Ovary (tissue), 10 donors: ENCODE measurements at places on chromosomes 12 and 14. TPM values are rescaled to one million over a fixed set of nuclear protein-coding genes. Genes with fewer than 3 reads are reported as not detected.

The YARS2 gene
- 12.2 TPM for total RNA-seq

The CABP1 gene
- total RNA-seq, result 0.69 TPM

- DNase-seq, result no peak
Measured at GRCh38 chr14:53947452-53948204, 9.0 kb downstream of the BMP4 start.

- DNase-seq, result no peak
Measured at GRCh38 chr14:22438742-22439141, 150.3 kb downstream of the DAD1 start.

The GALNT6 gene
- 14.5 TPM for total RNA-seq

- peak; percentile 48 for DNase-seq
Measured at GRCh38 chr14:100827101-100828021, 1.4 kb downstream of the MEG3 start.

DNA sequence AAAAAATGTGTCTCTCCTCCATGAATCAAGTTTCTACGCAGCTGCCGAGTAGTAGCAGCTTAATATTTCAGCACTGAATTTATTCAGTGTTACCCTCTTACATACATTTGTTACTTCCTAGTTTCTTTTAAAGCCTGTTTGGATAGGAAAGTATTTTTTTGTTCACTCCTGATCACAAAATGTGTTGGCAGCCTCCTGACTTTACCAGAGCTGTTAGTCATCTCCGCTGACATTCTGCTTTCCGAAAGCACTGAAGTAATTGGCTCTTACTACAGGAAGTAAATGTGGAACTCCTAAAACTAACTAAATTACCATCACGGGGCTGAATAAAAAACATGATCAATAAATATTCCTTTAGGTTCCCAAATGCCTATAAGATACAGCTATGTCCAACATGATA, 225.5 kb downstream of the EPS8 start:
- no peak for DNase-seq

The CELA1 gene
- total RNA-seq, result not detected

- no peak for DNase-seq
Measured at GRCh38 chr14:73234586-73235394, 2.5 kb upstream of the PAPLN start.

DNA sequence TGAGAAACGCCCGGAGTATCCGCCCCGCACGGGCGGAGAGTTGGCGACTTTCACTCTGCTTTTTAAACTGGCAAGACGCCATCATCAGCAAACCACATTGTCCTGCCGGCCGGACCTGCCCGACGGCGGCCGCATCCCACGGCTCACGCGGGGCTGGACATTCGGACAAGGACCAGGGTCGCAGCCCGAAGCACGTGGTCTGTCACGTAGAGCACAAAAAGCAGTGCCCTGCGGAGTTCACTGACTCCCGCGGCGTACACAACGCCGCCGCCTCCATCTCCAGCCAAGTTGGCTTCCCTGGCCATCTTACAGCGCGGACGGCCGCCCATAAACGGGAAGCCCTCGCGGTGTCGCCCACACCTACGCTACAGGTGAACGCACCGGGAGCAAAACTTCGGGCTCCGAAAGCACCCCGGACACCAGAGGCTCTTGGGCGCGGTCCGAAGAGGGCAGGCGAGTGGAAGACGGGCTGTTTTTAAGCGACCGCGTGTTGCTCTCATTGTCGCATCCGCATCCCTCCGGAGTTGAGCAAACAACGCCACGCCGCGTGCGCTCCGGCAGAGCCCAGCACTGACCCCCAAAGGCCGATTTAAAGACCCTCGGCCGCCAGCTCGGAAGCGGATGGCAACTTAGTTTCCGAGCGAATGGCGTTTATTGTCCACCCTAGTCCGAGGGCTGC, 966 bp downstream of the SINHCAF start:
- peak; percentile 77 for DNase-seq

GRCh38 chr14:94480809-94481208, 4.8 kb upstream of the SERPINA9 start:
- no peak for DNase-seq

The ADAM21 gene
- total RNA-seq, result 0.20 TPM

- DNase-seq, result no peak
Measured at GRCh38 chr12:71638499-71638898, 25.1 kb downstream of the ZFC3H1 start.

GRCh38 chr14:101109347-101109638, 205.8 kb upstream of the RTL1 start:
- no peak for DNase-seq

- DNase-seq, result no peak
Measured at GRCh38 chr14:34164162-34164864, 213.4 kb upstream of the EGLN3 start.

DNA sequence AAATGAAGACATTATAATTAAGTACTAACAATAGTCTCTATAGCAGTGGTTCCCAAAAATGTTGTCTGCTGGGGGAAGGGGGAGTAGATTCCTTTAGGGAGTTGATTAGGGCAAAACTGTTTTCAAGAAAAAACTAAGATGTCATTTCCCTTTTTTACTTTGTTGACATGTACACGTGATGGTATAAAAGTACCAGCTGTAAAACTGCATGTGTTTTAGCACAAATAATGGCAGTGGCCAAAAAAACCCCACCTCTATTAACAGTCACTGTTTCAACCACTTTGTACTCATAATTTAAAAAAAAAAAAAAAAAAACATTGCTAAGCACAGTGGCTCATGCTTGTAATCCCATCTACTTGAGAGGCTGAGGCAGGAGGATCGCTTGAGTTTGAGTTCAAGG, 61.7 kb downstream of the PPP1R12A start:
- no peak for DNase-seq

The OASL gene
- total RNA-seq, result 0.12 TPM

DNA sequence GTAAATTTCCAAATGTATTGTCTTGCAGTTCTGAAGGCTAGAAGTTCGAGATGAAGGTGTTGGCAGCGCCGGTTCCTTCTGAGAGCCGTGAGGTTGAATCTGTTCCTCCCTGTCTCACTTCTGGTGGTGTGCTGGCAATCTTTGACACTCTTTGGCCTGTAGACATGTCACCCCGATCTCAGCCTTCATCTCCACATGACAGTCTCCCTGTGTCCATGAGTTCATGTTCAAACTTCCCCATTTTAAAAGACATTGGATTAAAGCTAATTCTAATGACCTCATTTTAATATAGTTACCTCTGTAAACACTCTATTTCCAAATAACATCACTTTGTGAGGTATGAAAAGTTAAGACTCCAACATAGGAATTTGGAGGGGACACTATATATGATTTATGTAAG, 4.1 kb upstream of the RBM19 start:
- DNase-seq, result no peak

DNA sequence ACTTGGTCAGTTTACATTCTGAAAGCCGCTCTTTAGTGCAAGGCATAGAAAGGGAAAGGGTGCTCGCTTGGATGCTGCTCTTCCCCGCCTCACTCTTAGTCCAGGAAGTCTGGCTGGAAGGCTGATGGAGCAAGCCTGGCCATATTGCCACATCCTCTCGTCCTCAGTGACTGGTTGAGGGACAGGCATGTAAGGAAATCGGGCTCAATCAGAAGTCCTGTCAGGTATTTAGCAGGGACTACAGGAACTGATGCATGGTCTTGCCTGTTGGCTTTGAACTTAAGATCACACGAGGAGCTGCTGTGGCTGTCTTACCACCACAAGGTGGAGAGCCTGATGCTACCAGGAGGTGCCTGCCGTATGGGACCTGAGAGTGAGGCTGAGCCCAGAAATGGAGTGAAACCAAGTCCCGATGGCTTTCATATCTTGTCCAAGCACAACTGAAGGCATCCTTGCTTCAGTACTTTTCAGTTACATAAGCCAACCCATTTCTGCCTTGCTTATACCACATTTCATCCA, 10.7 kb upstream of the C12orf75 start:
- DNase-seq, result no peak

DNA sequence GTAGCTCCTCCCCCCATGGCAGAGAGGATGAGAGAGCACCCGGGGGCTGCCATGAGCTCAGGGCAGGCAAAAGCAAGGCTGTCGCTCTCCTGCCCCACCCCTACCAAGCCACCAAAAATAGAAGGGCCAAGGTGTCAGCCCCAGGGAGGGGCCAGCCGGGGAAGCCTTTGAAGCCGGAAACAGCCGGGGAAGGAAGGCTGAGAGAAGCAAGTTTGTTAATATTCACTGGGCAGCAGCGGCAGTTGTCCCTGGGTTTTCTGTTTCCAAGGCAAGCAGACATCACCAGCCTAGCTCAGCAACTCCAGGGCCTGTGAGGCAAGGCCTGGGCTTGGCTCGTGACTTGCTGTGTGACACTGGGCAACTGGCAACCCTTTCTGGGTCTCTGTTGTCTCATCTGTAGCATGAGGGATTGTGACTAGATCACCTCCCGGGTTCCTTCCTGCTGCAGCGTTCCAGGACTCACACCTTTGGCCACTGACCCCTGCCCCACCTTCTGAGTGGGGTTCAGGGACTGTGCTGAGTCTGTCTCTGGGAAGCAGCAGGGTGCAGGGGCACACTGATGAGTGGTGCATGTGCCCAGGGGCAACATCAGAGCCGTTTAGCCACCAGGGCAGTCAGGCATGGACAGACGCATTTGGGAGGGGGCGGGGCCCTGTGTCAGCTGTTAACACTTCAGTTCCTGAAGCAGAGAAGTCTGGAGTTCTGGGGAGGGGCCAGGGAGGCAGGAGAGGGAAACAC, 24.3 kb downstream of the SYNDIG1L start:
- no peak for DNase-seq
